ENCODE measurements at places on chromosomes 6 and 20.

GRCh38 chr6:136646377-136646776 is 96.2 kb upstream of the MAP7 start:
- DNase-seq: no peak

DNA sequence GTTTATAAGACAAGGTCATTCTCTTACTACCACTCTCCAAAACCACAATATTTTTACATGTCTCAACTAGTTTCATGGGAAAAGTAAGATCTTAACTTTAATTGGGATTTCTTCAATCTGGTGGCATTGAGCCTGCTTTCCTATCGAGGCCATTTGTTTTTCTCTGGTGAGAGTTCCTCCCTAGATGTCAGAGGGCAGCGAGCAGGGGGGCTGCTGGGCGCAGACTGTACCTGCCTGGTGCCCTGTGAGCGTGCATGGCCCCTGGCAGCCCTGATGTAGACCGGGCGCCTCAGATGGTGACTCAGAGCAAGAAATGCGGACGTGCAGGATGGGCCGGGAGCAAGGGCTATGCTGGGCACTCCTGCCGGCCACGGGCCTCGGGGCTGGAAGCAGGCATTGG is 27.2 kb downstream of the ERMARD start:
- no peak for DNase-seq

DNA sequence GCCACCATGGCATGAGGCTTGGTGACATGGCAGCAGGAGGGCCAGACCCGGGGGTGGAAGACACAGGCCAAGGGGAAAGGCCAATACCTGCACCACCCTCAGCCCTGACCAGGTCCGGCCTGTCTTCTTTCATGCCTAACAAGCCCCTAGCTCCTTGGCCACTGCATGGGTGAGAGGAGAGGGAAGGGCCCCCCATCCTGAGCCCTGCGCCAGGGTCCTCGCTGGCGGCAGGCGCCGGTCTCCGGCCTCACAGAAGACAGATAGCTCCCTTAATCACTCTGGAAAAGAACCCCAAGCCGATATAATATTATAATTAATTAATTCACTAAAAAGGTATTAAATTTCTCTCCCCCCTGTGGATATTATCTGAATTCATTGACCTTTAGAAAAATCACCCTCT is 41.4 kb downstream of the MDFI start:
- DNase-seq: no peak

DNA sequence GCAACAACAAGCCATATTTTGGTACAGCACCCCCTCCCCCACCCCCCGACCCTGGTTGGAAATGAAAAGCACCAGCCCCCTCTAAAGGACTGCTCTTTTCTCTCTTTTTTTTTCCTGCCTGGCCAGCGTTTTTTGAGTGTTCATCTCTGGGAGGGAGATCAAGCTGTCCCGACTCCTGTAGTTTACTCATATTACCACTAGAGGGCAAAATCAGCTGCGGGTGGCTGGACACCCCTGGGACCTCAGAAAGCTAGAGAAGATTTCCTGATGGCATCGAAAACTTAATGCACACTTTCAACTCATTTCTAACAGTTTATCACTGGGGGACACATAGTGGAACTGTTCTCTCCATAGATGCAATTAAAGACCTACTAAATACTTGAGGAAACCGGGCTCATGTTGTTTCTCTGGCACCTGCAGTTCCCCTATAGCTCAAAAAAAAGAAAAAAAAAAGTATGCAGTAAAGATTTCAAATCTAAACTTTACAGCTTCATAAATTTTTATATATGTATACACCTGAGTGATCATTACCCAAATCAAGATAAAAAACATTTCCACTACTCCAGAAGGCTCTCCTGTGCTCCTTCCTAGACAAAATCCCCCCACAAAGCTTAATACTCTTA is 24.4 kb downstream of the CNBD2 start:
- peak; percentile 3 for DNase-seq

DNA sequence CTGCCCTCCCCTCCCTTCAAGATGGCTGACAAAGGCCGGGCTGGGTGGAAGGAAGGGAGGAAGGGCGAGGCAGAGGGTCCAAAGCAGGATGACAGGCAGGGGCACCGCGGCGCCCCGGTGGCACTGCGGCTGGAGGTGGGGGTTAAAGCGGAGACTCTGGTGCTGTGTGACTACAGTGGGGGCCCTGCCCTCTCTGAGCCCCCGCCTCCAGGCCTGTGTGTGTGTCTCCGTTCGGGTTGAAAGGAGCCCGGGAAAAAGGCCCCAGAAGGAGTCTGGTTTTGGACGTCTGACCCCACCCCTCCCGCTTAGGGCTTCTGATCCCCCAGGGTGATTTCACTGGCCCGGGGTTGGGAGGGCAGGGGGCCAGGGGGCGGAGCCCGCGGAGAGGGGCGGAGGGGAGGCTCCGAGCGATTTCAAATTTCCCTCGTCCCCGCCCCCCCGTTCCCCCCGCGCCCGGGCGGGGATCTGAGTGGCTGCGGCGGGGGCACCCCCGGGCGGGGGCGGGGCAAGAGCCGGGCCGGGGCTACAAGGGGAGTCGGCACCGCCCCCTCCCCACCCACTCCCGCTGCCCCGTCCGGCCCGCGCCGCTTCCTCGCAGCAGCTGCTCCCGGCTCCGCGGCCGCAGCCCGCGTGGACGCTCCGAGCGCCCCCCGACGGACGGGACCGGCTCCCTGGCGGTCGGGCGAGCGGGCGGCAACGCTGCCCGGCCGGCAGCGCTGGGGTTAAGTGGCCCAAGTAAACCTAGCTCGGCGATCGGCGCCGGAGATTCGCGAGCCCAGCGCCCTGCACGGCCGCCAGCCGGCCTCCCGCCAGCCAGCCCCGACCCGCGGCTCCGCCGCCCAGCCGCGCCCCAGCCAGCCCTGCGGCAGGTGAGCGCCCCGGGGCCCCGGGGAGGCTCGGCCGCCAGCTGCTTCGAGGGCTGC is at the start of gene DNMT3B:
Gene DNMT3B, plus strand, starts transcription at position 555 of the 923 bp plus-strand sequence. CDS start 17,939 bp downstream, outside the sequence.
- DNase-seq: peak; percentile 84

- DNase-seq: no peak
These were observed 176.6 kb downstream of the PKHD1 start for GRCh38 chr6:51910851-51911250.

- no peak for DNase-seq
These were observed 57.7 kb downstream of the NFATC2 start for GRCh38 chr20:51484831-51485230.
